ENCODE measurements at places on chromosomes 4 and X. TPM values are rescaled to one million over a fixed set of nuclear protein-coding genes. Genes with fewer than 3 reads are reported as not detected.

DNA sequence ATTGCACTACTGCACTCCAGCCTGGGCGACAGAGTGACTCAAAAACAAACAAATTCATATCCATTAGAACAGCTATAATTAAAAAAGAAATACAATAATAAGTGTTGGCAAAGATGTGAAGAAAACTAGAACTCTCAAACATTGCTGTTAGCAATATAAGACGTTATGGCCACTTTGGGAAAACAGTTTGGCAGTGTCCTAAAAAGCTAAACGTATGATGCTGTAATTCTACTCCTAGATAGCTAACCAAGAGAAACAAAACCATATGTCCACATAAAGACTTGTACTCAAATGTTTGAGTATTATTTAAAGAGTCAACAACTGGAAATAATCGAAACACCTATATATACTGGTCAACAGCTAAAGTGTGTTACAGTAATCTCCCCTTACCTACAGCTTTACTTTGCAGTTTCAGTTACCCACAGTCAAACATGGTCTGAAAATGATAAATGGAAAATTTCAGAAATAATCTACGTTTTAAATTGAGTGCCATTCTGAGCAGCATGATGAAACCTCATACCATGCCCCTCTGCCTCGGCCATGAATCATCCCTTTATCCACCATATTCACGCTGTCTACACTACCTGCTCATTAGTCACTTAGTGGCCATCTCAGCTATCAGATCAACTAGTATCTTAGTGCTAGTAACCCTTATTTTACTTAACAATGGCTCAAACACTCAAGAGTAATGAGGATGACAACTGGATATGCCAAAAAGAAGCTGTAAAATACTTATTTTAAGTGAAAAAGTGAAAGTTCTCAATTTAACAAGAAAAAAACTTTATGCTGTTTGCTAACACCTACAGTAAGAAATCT, 4.9 kb downstream of the ELF2 start:
- no peaks in the 10 kb centered on the region for H3K36me3 ChIP-seq
- H3K4me3 ChIP-seq: no peak overlapping the region
- no peaks in the 10 kb centered on the region for H3K4me1 ChIP-seq
- DNase-seq: no peak

DNA sequence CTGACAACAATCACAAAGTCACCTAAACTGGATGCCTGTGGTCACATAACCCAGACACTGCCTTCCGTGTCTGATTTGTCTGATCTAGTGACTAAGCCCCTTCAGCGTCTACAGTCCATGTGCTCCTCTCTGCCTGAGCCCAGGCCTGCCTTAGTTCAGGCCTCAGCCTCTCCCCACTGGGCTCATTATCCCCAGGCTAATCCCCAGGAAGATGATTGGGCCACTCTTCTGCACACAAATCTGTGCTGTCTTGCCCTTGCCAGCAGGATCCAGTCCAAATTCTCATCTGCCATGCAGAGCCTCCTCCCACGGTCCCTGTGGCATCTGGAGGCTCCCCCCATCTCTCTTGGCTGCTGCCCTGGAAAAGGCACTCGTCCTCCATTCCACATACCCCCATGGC, 96.5 kb downstream of the SLC2A9 start:
- H3K4me3 ChIP-seq: no peak overlapping the region
- no peak for DNase-seq
- no peaks in the 10 kb centered on the region for H3K36me3 ChIP-seq

- H3K27ac ChIP-seq: no peak overlapping the region
- no peak for DNase-seq
- no peak overlapping the region for H3K4me3 ChIP-seq
- H3K36me3 ChIP-seq: no peaks in the 10 kb centered on the region
- no peaks in the 10 kb centered on the region for H3K27me3 ChIP-seq
- no peaks in the 10 kb centered on the region for H3K4me1 ChIP-seq
These were observed 189.1 kb downstream of the PCDH18 start for GRCh38 chr4:137343221-137343620.

- H3K4me3 ChIP-seq: no peak overlapping the region
- no peaks in the 10 kb centered on the region for H3K36me3 ChIP-seq
- no peak for DNase-seq
- no peaks in the 10 kb centered on the region for H3K27me3 ChIP-seq
- H3K4me1 ChIP-seq: no peaks in the 10 kb centered on the region
- no peak overlapping the region for H3K27ac ChIP-seq
These were observed 223.2 kb upstream of the PGRMC2 start for GRCh38 chr4:128510850-128511249.

DNA sequence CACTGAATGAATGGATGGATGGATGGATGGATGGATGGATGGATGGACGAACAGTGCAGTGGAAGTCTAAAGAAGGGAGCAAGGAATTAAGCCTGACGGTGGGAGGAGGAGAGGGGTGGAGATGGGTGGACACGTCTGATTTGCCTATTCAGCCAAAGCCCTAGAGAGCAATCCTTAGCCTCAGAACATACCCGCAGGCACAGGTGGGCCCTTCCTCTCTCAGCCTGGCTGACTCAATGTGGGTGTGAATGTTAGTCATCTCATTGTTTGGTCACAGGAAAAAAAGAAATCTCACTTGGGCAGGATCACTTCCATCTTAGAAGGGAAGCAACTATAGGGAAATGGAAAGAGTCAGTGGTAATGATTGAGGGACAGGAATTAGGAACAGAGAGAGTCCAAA, 165.9 kb downstream of the PJA1 start:
- H3K27ac ChIP-seq: peak overlapping the region; percentile 28
- no peaks in the 10 kb centered on the region for H3K4me1 ChIP-seq
- H3K4me3 ChIP-seq: no peak overlapping the region
- no peaks in the 10 kb centered on the region for H3K27me3 ChIP-seq

GRCh38 chr4:169460081-169460480, 152.3 kb downstream of the NEK1 start:
- no peak overlapping the region for H3K27ac ChIP-seq
- H3K4me3 ChIP-seq: no peak overlapping the region
- no peak for DNase-seq
- no peaks in the 10 kb centered on the region for H3K27me3 ChIP-seq
- H3K4me1 ChIP-seq: no peaks in the 10 kb centered on the region
- H3K36me3 ChIP-seq: no peaks in the 10 kb centered on the region

DNA sequence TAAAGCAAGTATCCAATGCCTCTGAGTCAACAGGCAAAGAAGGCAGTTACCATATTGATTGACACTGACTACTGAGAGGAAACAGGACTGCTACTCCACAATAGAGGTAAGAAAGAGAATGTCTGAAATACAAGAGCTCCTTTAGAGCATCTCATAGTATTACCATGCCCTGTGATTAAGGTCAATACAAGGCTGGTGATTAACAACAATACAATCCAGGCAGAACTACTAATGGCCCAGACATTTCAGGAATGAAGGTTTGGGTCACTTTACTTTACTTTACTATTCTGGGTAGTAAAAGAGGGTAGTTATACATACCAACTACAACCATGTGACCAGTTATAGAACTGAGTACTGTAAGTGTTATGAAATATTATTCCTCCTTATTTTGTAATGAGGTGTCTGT, 44.5 kb downstream of the BRWD3 start:
- no peak for DNase-seq
- H3K27me3 ChIP-seq: no peaks in the 10 kb centered on the region
- H3K27ac ChIP-seq: no peak overlapping the region
- H3K4me3 ChIP-seq: no peak overlapping the region
- no peaks in the 10 kb centered on the region for H3K4me1 ChIP-seq

DNA sequence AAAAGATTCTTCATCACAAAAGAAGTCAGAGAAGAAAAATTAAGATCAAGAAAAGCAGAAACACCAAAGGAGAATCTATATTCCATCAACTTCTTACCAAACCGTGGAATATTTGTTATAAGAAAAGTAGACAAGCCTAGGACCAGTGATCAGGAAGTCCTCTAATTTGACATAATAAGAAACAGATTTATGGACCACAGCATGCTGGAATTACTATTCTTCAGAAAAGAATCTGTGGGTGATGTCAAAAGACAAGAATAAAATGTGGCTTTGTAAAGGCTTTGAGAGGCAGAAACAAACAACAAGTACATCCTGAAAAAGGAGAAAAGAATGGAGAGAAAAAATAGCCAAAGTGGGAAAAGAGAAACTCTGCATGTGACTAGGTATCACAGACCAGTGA, 123.3 kb downstream of the SLC10A7 start:
- H3K36me3 ChIP-seq: no peaks in the 10 kb centered on the region
- H3K27me3 ChIP-seq: no peaks in the 10 kb centered on the region
- no peak overlapping the region for H3K4me3 ChIP-seq
- H3K4me1 ChIP-seq: no peaks in the 10 kb centered on the region
- no peak for DNase-seq

GRCh38 chr4:89765966-89766365, 71.0 kb downstream of the SNCA start:
- H3K27ac ChIP-seq: no peak overlapping the region
- no peaks in the 10 kb centered on the region for H3K4me1 ChIP-seq
- H3K36me3 ChIP-seq: no peaks in the 10 kb centered on the region
- H3K27me3 ChIP-seq: no peaks in the 10 kb centered on the region
- no peak overlapping the region for H3K4me3 ChIP-seq

GRCh38 chr4:163331629-163332376, 593 bp downstream of the NPY1R start:
- no peak for DNase-seq
- H3K4me3 ChIP-seq: peak overlapping the region; percentile 29
- no peaks in the 10 kb centered on the region for H3K4me1 ChIP-seq
- no peaks in the 10 kb centered on the region for H3K36me3 ChIP-seq

DNA sequence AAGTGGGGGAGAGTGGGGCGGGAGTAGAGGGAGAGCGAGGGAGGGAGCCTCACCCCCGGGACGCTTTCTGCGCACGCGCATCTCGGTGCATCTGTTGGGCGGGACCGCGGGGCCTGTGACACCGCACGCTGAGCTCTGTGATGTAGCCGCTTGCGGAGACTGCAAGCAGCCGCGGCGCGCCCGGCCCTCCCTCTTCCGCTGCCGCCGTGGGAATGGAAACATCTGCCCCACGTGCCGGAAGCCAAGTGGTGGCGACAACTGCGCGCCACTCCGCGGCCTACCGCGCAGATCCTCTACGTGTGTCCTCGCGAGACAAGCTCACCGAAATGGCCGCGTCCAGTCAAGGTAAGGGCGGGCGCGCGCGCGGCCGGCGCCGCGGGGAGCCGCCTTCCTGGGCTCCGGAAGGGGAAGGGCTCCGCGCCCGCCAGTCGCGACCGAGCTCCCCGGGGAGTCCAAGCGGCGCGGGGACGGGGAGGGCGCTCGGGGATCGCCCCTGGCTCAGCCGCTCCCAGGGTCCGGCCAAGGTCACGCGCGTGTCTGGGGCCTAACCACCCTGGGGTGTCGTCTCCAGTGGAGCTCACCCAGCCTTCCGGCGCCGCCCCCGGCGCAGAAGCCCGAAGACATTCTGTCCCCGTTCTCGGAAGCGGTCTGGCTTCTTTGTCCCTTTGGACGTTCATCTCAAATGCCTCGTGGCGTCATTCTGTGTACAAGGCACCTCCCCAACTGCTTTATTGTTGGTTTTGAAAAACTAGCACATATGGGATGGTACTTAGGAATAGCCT, at the start of gene FUNDC2:
TSS of gene FUNDC2 (plus strand) at position 118 of the 782 bp plus-strand sequence. CDS start at position 213, 95 bp downstream.
- H3K4me1 ChIP-seq: peaks cover 4% of the 10 kb centered on the region
- peak within 1 kb of the TSS; percentile 96 for H3K27ac ChIP-seq
- peak within 1 kb of the TSS; percentile 43 for H3K4me3 ChIP-seq

Gene TBC1D8B
- 11.6 TPM for total RNA-seq

Gene GLRB
- 0.37 TPM for total RNA-seq

Gene FUNDC1
- total RNA-seq: 14.3 TPM
